ENCODE measurements at places on chromosomes 1 and 21.

- H3K4me1 ChIP-seq, result no peaks in the 10 kb centered on the region
- no peak for DNase-seq
- H3K27ac ChIP-seq, result no peak overlapping the region
- H3K4me3 ChIP-seq, result peak overlapping the region; percentile 8
- no peaks in the 10 kb centered on the region for H3K36me3 ChIP-seq
Measured at GRCh38 chr1:65310078-65310587, 790 bp downstream of the DNAJC6 start.

GRCh38 chr1:33563699-33564098 lies 91.3 kb downstream of the ZSCAN20 start:
- no peak overlapping the region for H3K4me3 ChIP-seq
- no peak overlapping the region for H3K27ac ChIP-seq
- no peaks in the 10 kb centered on the region for H3K36me3 ChIP-seq

DNA sequence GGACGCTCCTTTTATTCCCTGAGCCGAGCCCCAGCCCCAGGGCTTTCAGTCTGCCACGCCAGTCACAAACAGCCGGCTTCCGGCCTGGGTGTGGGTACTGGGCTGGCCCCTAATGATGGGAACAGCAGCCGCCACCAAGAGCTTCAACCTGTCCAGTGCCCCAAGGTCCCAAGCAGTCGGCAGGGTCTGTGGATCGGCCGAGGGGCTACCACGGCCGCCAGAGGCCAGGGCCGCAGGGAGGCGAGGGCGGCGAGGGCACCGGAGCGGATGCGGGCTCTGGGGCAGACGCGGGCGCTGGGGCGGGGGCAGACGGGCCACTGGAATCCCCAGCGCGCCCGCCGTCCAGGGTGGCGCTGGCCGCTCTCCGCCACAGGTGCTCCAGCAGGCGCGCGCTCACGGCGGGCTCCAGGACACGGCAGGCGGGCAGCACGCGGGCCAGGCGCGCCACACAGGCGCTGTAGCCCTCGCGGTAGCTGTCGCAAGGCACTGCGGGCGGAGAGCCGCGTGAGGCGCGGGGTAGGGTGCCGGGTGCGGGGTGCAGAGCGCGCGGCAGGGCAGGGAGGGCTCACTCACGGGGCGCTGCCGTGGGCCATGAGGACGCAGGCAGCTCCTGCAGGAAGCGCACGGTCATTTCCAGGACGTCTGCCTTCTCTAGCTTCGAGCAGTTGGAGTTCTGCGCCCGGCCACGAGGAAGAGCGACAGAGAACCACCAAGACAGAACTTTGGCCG lies 887 bp downstream of the HES2 start:
- no peak overlapping the region for H3K27ac ChIP-seq
- H3K4me1 ChIP-seq, result peaks cover 30% of the 10 kb centered on the region
- H3K4me3 ChIP-seq, result no peak overlapping the region
- no peaks in the 10 kb centered on the region for H3K36me3 ChIP-seq

GRCh38 chr1:109932679-109933078 lies 22.0 kb downstream of the CSF1 start:
- no peaks in the 10 kb centered on the region for H3K36me3 ChIP-seq
- H3K4me1 ChIP-seq, result peaks cover 2% of the 10 kb centered on the region
- no peaks in the 10 kb centered on the region for H3K27me3 ChIP-seq
- DNase-seq, result no peak
- H3K27ac ChIP-seq, result no peak overlapping the region
- no peak overlapping the region for H3K4me3 ChIP-seq

DNA sequence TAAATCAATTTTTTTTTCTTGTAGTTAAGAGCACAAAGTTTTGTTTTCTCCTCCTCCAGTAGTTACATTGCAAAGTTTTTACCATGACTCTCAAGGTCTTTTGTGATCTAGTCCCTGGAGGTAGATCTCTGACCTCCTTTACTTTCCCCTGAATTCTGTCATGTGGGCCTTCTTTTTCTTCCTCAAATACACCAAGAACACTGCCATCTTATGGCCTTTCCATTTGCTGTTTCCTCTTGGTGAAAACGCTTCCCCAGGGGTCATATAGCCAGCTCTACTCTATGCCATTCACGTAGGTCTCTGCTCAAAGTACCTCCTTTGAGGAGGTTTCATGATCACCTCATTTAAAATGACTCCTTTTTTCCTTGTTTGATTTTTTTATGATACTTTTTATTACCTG lies 2.7 kb downstream of the DDX20 start:
- no peak overlapping the region for H3K4me3 ChIP-seq
- H3K4me1 ChIP-seq, result no peaks in the 10 kb centered on the region
- no peaks in the 10 kb centered on the region for H3K36me3 ChIP-seq
- no peak overlapping the region for H3K27ac ChIP-seq
- no peak for DNase-seq

DNA sequence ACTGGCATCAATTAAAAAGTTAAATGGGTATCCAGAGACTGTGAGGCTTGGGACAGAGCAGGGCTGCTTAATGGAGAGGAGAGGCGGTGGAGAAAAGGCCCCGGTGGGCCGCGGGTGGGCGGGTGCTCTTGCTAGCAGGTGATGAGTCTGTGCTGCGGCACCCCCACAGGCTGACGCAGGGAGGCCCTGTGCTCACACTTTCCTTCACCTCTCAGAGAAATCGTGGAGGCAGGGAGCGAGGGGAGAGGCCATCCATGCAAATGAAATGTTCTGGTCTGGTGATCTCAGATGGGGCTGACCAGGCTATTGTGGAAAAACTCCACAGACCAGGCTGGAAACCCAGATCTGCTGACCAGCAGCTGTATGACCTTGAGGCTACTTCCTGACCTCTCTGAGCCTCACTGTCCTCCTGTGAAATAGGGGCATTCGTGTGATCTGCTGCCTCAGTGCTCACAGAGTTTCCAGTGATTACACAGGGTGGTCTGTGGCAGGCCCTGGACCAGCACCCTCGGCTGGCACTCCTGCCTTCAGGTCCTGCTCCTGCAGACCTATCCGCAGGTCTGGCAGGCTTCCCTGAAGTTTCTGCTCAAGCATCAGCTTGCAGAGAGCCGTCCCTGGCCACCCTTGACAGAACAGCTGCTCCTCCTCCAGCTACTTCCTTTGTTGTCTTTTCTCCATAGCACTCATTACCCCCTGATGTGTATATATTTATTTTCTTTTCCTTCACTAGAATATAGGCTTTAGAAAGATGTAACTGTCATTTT lies 89.2 kb downstream of the BEND5 start:
- H3K27ac ChIP-seq, result no peak overlapping the region
- H3K36me3 ChIP-seq, result no peaks in the 10 kb centered on the region
- no peak for DNase-seq
- no peaks in the 10 kb centered on the region for H3K27me3 ChIP-seq
- no peak overlapping the region for H3K4me3 ChIP-seq

GRCh38 chr1:30045304-30046090 lies 677.9 kb downstream of the MATN1 start:
- H3K27ac ChIP-seq, result no peak overlapping the region
- no peaks in the 10 kb centered on the region for H3K27me3 ChIP-seq
- no peaks in the 10 kb centered on the region for H3K4me1 ChIP-seq
- H3K36me3 ChIP-seq, result no peaks in the 10 kb centered on the region
- no peak overlapping the region for H3K4me3 ChIP-seq

GRCh38 chr1:98688110-98688739 lies 26.7 kb downstream of the SNX7 start:
- H3K27me3 ChIP-seq, result no peaks in the 10 kb centered on the region
- no peak overlapping the region for H3K4me3 ChIP-seq
- H3K27ac ChIP-seq, result no peak overlapping the region
- no peaks in the 10 kb centered on the region for H3K4me1 ChIP-seq
- H3K36me3 ChIP-seq, result no peaks in the 10 kb centered on the region

DNA sequence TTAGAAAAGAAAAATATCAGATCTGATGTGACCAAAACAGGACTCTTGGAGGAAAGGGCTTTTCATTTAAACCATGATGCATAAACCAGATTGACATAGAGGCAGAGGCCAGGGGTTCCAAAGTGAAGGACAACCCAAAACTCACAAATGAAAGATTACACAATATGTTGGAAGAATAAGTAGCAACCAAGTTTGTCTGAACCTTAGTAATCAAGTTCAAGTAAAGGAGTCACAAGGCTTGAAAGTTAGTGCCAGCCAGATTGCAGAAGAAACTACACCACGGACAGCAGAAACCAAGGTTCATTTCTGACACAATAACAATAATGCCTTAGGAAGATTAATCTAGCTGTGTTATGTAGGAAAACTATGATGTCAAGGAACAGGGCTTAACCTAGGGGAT lies 124.6 kb downstream of the ZC3H11B start:
- no peaks in the 10 kb centered on the region for H3K27me3 ChIP-seq
- H3K4me3 ChIP-seq, result no peak overlapping the region
- no peak overlapping the region for H3K27ac ChIP-seq
- no peaks in the 10 kb centered on the region for H3K36me3 ChIP-seq

DNA sequence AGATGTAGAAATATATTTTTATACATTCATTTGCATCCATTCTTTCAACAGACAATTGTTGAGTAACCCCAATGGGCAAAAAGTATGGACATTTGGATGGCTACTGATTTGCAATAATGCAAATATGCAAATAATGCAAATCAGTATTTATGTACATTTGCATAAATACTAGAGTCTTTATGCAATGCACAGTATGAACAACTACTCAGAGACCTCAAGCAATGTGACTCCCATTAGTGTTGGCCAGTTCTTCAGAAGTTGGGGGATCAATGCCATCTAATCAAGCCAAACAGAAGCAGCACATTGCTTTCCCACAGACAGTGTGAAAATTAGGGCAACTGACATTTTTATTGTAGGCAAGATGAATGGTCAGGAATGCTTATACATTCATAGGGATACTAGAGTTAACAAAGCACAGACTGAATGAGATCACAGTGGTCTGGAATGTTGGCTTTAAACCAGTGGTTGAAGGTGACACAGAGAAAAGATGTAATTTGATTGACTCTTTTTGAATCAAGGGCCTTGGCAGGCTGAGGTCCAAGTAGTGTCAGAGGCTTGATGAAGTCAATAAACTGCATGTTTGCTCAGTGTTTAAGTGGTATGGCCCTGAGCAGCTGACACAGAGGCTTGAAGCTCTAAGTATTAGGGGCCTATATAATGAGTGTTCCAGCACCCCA lies 256.6 kb downstream of the CTH start:
- H3K27me3 ChIP-seq, result no peaks in the 10 kb centered on the region
- H3K36me3 ChIP-seq, result no peaks in the 10 kb centered on the region
- H3K27ac ChIP-seq, result no peak overlapping the region
- DNase-seq, result no peak
- H3K4me1 ChIP-seq, result no peaks in the 10 kb centered on the region
- H3K4me3 ChIP-seq, result no peak overlapping the region

DNA sequence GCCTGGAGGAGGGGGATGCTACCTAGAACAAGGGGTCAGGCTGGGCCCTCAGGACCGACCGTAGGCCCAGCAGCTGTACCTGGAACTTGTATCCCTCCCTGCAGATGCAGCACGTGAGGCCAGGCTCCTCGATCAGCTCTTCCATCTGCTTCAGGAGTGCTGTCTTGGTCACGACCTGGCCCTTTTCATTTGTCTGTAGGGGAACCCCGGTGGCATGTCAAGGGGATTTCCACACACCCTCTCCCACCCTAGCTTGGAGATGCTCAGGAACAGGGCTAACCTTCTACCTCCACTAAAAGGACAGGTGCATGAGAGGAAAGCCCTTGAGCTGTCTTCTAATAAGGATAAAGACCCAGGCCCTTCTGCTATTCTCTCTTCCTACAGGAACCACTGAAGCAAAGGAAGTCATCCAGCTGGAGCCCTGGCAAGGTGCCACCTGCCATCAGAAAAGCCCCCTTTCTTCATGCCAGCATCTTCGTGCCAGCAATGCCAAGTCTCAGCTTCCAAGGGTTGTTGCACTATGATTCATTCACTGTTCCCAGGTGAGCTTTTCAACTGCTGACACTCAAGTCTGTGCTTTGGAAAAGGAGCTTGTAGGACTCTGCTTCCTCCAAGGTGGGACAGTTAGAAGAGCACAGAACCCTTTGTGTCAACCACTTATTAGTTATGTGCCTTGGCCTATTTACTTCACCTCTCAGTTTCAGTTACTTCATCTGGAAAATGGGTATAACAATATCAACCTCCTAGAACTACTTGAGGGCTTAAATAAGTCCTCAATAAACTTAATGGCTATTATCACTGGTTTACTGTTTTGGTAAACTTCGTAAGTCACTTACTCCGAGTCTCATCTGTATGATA lies 122.1 kb downstream of the UBR4 start:
- no peak for DNase-seq
- no peaks in the 10 kb centered on the region for H3K36me3 ChIP-seq
- no peaks in the 10 kb centered on the region for H3K4me1 ChIP-seq
- H3K27ac ChIP-seq, result no peak overlapping the region

DNA sequence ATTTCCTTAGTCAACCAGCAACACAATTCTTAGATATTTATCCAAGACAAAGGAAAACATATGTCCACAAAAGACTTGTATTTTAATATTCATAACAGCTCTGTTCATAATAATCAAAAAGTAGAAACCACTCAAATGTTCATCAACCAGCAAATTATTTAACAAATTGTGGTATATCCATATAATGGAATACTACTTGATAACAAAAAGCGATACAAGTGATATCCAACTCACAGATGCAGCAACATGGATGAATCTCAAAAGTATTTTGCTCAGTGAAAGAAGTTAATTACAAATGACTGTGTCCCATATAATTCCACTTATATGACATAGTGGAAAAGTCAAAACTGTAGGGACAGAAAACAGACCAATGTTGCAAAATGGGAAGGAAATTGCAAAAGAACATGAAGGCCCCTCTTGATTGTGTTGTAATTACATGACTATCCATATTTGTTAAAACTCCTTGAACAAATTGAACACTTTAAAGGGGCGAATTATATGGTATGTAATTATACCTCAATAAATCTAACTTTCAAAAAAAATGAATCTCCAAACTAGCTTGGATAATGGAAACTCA lies 116.9 kb downstream of the EDEM3 start:
- H3K4me3 ChIP-seq, result no peak overlapping the region
- no peak for DNase-seq
- H3K36me3 ChIP-seq, result no peaks in the 10 kb centered on the region
- no peaks in the 10 kb centered on the region for H3K27me3 ChIP-seq

DNA sequence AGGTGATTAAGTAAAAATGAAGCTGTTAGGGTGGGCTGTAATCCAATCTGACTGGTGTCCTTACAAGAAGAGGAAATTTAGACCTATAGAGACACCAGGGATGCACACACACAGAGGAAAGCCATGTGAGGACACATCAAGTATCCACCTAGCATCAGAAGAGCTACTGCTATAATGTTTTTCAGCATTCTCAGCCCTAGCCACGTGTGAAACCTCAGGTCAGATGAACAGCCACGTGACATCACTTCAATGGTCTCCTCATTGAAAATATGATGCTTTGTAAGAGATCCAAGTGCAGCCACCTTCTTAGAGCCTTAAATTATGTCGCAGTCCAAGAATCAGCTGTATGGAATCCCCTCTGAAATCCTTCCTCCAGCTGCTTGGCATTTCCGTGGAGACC lies 65.1 kb downstream of the C1orf87 start:
- H3K27me3 ChIP-seq, result no peaks in the 10 kb centered on the region
- no peaks in the 10 kb centered on the region for H3K36me3 ChIP-seq
- H3K27ac ChIP-seq, result no peak overlapping the region
- H3K4me3 ChIP-seq, result no peak overlapping the region
- no peaks in the 10 kb centered on the region for H3K4me1 ChIP-seq

- H3K4me3 ChIP-seq, result no peak overlapping the region
- no peaks in the 10 kb centered on the region for H3K4me1 ChIP-seq
- H3K27me3 ChIP-seq, result no peaks in the 10 kb centered on the region
Measured at GRCh38 chr21:35843911-35844667, 216.2 kb downstream of the SETD4 start.

All from uterus (tissue), 4 donors.